Stimulated activated CD8-positive, alpha-beta memory T cell treated with anti-CD3 and anti-CD28 coated beads, Interleukin-7, amount 100 ng/mL, for 1 hour (primary cell): ENCODE measurements at places on chromosomes 1 and 21.

DNA sequence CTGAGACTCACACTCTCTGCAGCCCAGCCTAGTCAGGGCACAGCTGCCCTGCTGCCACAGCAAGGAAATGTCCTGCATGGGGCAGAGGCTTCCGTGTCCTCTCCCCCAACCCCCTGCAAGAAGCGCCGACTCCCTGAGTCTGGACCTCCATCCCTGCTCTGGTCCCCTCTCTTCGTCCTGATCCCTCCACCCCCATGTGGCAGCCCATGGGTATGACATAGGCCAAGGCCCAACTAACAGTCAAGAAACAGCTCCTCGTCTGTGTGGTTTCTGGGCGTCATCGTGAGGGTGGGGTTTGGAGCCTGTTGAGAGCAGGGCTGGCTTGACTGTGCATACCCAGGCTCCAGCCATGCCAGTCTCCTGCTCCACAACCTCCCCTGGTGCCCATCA, 19.5 kb downstream of the FAAH start:
- no peak for DNase-seq

DNA sequence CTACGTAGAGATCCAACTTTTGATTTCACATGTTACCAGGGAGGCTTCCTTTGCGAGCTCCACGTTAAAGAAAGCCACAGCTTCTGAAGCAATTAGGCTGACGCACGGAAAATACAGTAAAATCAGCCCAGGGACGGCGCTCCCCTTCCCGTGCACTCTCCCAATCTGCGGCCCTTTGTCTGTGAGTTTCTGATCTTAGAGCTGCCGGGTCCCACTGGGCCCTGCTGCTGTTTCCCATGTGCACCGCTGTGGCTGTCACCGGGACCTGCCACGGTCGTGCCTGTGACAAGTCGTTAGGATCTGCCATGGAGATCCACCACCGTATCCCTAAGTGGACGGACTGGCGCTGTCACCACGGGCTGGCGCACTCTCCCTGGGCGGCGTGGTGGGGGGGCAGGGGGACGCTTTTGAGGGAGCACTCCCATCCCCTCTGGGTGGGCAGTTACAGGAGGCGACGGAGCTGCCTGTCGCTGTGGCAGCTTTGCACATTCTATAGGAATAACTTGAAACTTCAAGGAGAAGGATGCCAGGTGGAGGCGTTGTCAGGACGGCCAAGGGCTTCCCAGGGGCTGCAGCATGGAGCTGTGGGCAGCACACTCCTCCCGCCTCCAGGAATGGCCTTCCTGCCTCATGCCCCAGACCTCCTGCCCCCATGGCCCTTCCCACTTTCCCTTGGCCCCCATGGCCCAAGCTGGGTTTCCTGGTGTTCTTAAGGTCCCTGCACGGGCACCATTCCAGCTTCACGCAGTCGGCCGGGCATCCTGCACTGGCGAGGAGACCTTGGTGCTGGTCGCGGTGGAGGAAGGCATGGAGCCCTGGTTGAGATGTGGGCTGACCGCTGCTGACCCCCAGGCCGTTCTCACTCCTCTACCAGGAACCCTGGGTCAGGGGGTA, 85.1 kb downstream of the PRDM16 start:
- DNase-seq: no peak

- DNase-seq: no peak
Measured at GRCh38 chr1:212458817-212459216, 26.1 kb downstream of the NENF start.

DNA sequence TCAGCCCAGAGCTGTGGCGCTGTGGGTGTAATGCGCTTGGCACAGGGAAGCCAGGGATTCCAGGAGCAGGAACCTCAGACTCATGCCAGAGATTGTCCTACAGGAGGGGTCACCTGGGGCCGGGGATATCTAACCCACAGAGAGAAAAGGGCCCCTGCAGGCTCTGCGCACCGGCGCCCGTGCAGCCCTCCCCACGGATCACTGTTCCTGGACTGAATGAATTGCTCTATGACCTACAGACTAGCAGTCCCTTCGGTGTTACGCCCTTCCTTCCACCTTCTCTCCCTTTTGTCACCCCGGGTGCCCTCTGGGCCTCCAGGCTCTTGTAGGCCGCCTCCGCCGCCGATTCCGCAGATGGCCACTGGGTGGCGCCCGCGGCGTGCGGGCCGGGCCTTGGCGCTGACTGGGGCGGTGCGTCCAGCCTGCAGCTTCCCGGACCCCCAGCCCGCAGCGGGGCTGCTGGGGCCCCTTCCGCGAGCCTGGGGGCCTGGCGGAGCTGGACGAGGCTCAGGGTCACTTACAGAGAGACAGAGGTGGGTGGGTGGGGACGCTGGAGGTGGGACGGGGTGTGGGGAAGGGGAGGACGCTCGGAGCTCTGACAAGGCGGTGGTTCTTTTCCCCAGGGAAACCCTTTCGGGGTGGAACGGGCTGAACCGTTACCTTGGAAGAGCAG, 101.3 kb downstream of the IER5 start:
- DNase-seq: peak; percentile 55

GRCh38 chr21:17660452-17660851, 47.8 kb upstream of the BTG3 start:
- no peak for DNase-seq
